ENCODE measurements at places on chromosomes 4 and X.

DNA sequence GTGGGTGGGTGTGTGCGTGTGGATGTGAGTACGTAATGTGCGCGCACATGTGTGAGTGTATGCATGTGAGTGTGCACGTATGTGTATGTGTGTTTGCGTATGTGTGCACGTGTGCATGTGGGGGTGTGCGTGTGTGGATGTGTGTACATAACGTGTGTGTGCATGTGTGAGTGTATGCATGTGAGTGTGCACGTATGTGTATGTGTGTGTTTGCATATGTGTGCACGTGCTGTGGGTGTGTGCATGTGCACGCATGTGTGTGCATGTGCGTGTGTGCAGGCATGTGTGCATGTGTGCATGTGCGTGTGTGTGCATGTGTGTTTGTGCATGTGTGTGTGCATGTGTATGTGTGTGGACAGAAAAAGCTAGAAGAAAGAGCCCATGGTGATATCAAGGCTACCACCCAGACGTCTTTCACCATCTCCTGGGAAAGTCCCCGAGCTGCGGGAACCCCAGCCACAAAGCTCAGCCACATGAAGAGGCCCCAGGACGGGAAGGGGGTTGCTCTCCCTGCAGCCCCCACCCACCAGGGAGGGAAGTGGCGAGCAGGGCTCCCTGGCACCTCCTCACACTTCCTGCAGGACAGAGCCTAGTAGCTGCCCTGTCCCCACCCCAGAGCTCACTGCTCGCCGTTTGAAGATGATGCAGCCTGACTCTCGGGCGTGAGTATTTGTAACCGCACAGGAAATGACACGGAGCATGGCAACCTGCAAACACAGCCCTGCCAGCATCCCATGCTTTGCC lies 108.3 kb downstream of the DCTD start:
- DNase-seq, result no peak

GRCh38 chr4:185999207-185999606 lies 69.7 kb upstream of the TLR3 start:
- no peak for DNase-seq

DNA sequence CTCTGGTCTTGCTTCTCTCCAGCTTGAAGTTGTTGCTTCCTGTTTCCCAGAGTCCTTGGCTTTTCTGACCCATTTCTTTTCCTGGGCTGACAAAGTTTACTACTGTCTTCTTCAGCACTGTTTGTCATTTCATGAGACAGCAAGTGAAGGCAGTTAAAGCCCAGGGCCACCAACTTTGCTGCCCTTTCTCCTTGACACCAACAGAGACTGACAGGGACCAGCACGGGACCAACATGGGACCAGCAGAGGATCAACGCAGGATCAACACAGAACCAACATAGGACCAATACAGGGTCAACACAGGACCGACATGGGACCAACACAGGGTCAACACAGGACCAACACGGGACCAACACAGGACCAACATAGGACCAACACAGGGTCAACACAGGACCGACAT lies 34.9 kb downstream of the RNF212 start:
- no peak for DNase-seq

GRCh38 chr4:76811604-76812412 lies 86.1 kb downstream of the SOWAHB start:
- DNase-seq, result no peak

DNA sequence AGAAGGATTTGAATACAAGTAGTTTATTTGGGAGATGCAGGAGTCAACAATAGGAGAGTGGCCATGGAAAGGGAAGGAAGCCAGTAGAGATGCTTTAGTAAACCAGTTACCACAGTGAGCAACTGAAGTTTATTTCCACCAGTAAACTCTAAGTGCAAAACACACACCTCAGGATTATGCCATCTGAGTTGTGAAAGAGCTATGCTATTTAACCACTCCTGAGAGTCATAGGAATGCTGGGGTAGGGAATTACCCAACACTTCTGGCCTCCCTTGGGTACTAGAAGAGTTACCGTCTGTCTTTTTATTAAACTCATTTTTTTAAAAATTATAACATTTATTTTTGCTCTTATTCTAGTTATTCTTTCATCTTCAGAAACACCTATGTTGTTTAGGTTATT lies 834.6 kb upstream of the AMOT start:
- DNase-seq, result no peak

- DNase-seq, result no peak
Measured at GRCh38 chr4:139196462-139196861, 19.4 kb upstream of the ELF2 start.

DNA sequence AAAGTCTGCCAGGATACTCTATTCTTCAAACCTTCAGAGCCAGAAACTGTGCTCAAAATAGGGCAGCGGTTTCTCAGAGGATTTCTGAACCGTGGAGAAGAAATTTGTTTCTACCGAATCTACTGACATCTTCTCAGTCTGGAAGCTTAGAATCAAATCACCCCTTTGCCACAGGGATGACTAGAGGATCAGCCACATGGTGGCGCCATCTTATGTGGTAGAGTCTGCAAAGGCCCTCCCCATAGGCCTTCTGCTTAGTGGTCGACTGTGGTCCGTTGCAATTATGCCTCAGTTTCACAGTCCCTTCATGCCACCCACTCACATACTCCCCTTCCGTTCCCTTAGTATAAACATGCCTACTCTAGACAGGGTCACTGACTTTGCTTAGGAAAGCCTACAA lies 680.7 kb upstream of the SPANXN1 start:
- no peak for DNase-seq

DNA sequence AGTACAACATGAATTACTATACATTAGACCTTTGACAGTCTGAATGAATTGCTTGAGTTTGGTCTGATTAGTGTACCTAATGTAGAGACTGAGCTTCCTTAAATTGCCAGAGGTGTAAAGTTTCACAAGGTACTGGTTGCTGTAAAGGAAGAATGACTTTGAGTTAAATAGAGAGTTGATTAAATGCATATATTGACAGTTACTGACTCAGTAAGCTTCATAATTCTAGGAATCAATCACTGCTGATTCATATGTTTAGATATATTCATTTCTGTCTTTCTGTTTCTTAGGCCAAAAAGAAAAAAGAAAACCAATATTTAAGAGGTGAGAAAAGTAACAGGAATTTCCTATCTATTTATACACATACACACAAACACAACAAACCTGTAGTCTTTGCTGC lies 16.2 kb upstream of the ART3 start:
- no peak for DNase-seq

GRCh38 chr4:113145147-113145518 lies 95.7 kb downstream of the ANK2 start:
- DNase-seq, result no peak

DNA sequence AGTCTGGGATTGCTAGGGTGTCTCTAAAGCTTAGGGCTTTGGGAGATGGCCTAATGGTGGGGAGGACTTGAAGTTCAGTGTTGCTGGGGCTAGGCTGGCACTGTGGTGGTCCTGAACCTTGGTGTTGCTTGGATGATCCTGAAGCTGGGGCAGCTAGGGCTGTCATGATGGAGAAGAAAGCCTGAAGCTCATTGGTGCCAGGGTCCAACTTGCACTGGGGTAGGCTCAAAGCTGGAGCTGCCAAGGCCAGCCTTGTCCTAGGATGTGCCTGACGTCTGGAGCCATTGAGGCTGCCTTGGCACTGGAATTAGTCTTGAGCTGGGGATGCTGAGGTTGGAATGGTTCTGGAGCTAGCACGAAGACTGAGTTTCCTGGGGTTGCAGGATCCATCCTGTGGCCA lies 61.0 kb upstream of the NLRP2B start:
- DNase-seq, result no peak

- no peak for DNase-seq
Measured at GRCh38 chrX:102833136-102833535, 103.9 kb upstream of the RAB40AL start.

DNA sequence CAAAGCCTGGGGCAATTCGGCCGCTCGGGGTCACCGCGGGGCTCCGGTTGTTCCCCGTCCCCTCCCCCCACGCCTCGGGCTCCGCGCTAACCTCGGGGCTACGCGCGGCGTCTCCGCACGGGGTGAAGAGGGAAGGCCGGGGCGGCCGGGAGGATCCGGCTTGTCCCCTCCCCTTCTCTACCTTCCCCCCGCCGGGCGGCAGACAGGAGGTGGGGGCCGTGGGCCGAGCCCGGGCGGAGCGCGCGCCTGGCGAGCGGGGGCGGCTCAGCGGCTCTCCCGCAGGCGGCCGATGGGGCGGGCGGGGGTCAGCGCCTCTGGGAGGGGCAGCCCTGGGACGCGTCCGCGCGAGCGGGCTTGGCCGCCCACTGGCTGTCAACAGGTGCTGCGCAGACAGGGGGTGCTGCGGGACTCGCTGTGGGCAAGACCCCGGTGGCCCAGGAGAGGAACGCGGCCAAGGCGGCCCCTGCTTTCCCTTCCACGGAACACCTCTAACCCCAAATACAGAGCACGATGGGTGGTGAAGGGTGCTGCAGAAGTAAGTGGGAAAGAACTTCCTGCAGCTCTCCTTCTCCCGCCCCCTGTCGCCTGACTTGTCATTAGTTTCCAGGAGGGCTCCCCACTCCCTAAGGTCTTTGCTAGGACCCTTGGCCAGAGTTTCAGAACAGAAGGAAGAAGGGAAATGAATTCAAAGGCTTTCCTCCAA lies at the start of gene PDGFC:
PDGFC (minus strand) TSS at position 124 of the 703 bp plus-strand sequence. CDS start 896 bp downstream, outside the sequence.
- no peak for DNase-seq

DNA sequence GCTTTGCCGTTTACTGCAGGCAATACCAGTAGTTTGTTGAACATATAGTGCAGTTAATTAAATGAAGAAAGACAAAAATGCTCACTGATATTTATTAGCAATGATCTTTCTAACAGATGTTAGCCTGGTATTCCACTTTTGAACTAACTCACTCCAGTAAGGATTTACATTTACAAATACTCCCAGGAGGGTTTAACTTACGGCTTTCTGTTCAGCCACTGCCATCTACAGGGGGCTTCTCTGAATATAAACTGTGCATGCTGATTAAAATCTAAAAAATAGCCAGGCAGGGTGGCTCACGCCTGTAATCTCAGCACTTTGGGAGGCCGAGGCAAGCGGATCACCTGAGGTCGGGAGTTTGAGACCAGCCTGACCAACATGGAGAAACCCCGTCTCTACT lies 2.2 kb upstream of the SRD5A3 start:
- DNase-seq, result no peak

GRCh38 chr4:157270552-157270951 lies 50.0 kb downstream of the GRIA2 start:
- DNase-seq, result no peak

DNA sequence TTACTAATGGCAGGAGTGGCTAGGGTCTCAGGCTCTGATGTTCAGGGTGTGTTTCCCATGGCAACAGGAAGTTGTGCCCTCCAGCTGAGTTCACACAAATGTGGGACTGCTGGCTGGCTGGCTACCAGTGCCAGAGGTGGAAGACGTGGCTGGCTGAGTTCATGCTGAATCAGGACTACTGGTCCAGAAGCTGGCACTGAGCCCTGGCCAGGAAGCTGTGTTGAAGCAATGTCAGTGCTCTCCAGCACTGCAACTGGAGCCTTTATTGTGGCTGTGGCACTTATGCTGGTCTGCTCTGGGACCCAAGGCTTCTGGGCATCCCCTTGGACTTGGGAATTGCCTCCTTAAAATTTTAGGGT lies 42.0 kb upstream of the ZXDA start:
- DNase-seq, result no peak

- no peak for DNase-seq
Measured at GRCh38 chr4:133081246-133081645, 67.8 kb upstream of the PCDH10 start.

- DNase-seq, result no peak
Measured at GRCh38 chrX:94204524-94204923, 530.5 kb downstream of the FAM133A start.

DNA sequence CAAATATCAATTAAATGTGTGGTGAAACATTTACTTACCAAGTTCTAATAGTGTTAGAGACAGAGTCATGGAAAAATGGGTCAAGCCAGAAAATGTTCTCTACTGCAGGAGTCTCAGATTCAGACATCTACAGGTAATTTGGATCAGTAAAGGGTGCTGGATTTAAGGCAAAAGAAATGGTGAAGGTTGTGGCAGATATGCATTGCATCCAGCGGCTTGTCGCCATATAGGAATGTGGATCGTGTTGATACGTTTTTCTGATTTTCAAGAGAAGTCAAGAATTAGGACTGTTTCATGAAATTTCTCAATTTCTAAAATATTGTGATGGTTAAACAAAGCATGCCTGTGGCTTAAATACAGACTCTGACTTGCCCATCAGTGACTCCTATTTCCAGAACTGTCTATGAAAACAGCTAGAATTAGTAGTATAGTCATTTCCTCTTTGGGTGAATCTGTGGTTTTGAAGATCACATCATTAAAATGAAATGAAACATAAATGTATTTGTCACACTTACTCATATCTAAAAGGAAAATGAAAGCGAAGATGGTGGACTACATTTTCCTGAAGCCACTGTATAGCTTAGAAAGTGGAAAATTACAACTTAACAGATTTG lies 110.1 kb upstream of the VEGFC start:
- DNase-seq, result no peak

DNA sequence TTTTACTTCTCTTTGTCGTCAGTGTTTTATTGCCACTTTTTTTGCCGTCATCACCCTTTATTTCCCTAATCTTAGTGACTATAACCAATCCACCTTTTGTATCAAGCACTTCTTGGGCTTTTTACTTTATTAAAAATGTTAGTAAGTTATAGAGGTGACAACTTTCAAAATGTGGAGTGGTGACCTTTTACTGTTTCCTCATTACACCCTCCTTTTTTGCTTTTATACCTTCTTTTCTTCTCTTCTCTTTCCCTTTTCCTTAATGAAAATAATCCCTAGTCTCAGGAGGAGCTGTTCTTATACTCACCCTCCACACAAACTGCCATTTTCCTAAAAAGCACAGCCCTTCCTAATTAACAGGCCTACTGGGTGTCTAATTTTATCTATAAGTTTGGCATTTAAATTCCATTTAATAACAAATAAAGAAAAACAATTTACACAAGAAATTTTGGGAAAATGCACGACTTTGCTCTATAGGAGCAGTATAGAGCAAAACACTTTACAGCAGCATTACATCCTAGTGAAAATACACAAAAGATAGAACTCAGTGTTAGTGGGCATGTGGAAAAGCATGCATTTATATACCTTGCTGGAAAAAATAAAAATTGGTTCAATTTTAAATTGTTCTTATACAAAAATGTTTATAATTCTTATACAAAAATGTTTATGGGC lies 27.3 kb downstream of the BBS12 start:
- no peak for DNase-seq

- no peak for DNase-seq
Measured at GRCh38 chrX:38426785-38427184, 74.4 kb downstream of the OTC start.

DNA sequence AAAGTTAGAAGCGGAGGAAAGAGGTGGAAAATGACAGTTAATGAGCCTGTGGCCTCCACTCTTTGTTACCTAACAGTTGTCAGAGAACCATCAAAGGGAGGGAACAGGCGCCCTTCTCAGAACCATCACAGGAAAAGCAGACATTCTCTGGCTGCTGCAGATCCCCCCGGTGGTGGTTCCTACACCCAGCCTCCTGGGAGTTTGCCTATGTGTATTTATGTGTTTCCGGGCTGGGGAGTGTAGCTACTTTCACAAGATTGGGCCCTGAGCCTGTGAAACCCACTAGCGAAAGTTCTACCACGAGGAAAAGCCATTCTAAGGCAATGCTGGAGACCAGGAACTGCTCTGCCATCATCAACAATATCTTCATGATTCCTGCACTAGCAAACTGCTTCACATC lies 52.7 kb upstream of the BCOR start:
- DNase-seq, result no peak

Measured in NCI-H2081 treated with DMSO at 0.1 percent for 48 hours (cell line).